Inflammatory macrophage treated with lipopolysaccharide for 4 hours (primary cell): ENCODE measurements at places on chromosomes 1 and 21.

GRCh38 chr1:51708911-51709760 is 92.2 kb downstream of the OSBPL9 start:
- no peak for DNase-seq

GRCh38 chr1:219507437-219507836 is 105.5 kb downstream of the ZC3H11B start:
- DNase-seq = no peak

- DNase-seq = no peak
Observed at GRCh38 chr1:154417338-154417608, 12.1 kb downstream of the IL6R start.

DNA sequence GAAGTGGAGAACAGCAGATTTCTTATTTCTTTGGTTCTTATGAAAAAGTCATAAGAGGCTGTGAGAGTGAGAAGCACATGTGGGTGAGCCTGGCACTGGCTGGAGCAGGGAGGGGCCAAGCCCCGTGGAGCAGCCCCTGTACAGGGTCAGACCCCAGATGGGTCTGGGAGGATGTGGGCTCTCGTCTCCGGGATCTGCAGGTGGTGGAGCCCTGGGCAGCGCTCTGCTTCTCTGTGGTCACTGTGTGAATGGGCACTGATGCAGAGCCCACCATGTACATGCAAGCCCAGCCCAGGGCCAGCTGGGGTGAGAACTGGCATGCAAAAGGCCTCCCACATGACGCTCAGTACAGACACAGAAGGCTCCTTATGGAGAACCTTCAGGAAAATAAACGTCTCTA is 67.6 kb downstream of the SIM2 start:
- no peak for DNase-seq

GRCh38 chr1:235766794-235767285 is 99.9 kb downstream of the LYST start:
- no peak for DNase-seq

DNA sequence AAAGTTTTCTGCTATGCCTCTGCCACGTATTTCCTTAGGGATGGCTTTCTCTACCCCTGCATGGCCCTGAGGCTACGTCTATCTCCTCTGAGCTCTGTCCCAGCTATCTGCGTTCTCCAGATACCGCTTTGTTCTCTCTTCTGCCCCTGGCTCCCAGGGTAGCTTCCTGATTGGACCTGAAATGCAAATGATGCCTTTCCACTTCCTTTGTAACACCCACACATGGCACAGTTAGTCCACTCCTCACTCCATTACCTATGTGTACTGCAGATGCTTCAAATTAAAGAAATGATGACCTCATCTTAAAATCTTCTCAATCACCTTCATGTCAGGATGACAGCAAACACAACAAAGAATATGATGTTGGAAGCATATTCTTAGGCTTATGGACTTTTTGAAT is 138.6 kb upstream of the POGK start:
- no peak for DNase-seq

DNA sequence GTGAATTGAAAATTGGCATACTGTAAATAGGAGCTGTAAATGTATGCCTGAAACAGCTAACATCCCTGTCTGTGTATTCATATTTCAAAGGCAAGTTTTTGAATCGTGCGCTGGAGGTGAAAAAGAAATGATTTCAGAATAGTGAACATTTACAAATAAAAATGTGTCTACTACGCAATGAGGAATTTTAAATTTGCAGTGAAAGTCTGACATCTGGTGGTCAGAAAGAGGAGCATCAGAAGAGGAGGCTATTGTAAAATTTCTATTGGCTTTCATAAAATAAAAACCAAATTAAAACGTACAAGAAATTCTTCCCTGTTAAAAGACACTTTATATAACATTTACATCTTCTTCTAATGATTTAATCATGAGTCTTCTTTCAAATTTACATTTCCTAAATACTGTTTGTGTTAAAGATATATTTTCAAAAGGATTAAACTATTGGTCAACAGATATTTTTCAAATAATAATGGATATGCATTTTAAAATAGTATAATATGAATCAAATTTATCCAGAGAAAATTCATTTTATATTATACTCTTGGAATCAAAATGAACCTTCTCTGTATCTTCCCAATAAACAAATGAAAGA is 113.7 kb upstream of the RRP15 start:
- DNase-seq = peak; percentile 41

GRCh38 chr21:42614811-42615351 is 38.5 kb upstream of the PDE9A start:
- DNase-seq = no peak

DNA sequence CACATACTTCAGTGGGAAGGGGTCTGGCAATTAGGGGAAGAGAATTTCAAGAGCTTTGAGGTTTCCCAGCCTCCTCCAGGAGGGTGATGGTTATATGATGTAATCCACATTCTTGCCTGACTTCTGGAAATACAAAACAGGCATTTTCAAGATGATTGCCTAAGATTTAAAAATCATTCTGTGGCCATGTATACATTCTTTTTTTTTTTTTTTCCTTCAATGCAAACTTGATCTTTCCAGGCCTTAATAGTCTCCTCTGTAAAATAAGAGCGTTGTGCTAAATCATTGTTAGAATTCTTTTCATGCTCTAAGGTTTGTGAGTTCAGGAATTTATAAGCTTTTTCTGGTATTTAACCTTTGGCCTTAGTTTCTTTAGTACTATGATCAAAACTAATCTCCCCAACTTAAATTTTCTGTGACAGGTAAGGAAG is 192.3 kb upstream of the HMCN1 start:
- DNase-seq = no peak

DNA sequence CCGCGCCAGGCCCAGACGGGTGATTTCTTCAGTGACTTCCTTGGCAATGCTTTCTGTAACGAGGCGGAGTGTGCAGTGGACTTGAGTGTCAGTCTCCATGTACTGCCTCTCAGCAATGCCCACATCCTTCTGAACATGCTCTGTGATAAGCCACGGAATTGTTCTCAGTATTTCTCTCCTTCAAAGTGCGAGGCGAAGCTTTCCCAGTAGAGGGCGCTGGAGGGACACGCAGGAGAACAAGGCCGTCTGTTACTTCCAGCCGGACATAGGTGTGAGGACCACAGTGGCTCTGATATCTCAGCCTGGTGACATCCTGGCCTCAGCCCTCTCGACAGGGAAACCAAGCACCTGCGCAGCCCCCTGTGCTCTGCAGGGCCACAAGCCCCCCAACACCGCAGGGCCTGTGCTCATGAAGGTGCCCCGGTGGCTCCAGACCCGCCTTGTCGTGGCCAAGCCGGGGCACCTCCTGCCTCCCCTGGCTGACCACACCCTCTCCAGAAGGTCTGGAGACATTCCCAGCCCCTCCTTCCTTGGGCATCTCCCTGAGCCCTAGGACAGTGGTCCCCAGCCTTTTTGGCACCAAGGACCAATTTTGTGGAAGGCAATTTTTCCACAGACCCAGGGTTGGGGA is 46.1 kb upstream of the BACE2 start:
- peak; percentile 67 for DNase-seq

DNA sequence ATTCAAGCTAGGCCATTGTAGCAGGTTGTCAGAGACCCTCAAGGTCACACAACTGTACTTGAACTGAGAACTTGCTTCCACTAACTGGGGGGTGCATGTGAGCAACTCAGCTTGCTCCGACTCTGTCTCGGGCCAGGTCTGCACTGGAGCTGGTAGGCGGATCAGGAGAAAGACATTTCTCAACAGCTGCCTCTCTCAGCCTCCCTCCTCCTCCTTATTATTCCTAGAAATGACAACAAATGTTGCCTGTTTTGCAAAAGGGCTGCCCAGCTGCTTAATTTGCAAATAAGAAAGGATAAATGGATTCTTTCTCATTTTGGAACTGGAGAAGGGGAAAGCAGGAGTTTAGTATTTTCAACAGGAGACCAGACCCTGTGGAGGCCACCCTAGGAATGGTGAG is 140.5 kb downstream of the RHOU start:
- DNase-seq = no peak

- no peak for DNase-seq
Observed at GRCh38 chr1:181804989-181805388, 256.5 kb downstream of the ZNF648 start.

- DNase-seq = no peak
Observed at GRCh38 chr1:53574621-53575020, 115.4 kb downstream of the DMRTB1 start.

DNA sequence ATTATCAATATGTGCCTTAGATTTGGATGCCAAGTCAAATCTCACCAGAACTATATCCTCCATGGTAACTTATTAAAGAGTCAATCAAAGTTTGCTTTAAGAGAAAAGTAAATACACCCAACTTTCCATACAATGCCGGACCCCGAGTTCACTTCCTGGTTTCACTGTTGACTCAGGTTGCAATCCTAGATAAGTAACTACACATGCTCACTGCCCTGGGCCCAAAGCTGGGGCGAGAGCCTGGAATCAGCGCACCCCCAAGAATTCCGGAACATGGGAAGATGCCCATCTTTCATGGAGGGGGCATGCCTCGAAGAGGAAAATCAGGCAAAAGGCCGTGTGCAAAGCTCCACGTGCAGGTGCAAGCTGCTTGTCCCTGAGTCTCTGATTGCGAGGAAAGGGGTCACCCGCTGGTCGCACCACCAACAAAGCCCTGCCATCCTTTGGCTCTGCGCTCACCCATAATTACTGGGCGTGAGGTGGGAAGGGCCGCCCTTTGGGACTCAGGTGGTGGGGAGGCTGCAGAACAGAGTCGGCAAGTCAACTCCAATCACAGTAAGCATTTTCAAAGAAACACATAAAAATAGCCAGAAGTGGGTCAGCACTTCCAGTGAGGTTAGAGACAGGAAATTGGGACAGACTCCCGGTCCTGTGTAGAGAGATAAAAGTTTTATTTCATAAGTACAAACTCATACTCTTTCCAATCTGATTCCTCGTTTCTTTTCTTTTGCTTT is 167.7 kb downstream of the TOMM20 start:
- DNase-seq = peak; percentile 64

GRCh38 chr1:55049914-55050278 is 10.5 kb downstream of the PCSK9 start:
- no peak for DNase-seq

- no peak for DNase-seq
Observed at GRCh38 chr1:47013293-47013692, 10.2 kb upstream of the CYP4X1 start.

- no peak for DNase-seq
Observed at GRCh38 chr1:12665511-12665910, 21.6 kb downstream of the AADACL4 start.

GRCh38 chr1:68497358-68497698 is 446 bp upstream of the DEPDC1 start:
- no peak for DNase-seq

GRCh38 chr1:54477153-54477561 is 70.9 kb upstream of the ACOT11 start:
- no peak for DNase-seq

DNA sequence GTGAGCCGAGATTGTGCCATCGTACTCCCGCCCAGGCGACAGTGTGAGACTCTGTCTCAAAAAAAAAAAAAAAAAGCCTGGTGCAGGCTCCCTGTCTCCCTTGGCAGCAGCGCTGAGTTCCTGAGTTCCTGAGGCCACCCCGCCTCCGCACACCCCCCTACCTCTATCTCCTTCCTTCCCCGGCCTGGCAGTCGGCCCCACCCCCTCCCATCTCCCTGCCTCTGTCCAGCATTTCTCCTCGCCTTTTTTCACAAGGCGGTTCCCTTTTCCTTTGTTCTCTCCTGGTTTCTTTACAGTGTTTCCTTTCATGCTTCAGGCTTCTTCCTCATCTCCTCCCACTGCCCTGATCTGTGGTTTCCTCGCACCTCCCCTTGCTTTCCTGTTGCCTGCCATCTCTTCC is 2.7 kb downstream of the RORC start:
- DNase-seq = peak; percentile 55

GRCh38 chr1:11541956-11542355 is 63.0 kb downstream of the DISP3 start:
- no peak for DNase-seq

- DNase-seq = peak; percentile 27
Observed at GRCh38 chr1:29237129-29237821, 953 bp downstream of the PTPRU start.

DNA sequence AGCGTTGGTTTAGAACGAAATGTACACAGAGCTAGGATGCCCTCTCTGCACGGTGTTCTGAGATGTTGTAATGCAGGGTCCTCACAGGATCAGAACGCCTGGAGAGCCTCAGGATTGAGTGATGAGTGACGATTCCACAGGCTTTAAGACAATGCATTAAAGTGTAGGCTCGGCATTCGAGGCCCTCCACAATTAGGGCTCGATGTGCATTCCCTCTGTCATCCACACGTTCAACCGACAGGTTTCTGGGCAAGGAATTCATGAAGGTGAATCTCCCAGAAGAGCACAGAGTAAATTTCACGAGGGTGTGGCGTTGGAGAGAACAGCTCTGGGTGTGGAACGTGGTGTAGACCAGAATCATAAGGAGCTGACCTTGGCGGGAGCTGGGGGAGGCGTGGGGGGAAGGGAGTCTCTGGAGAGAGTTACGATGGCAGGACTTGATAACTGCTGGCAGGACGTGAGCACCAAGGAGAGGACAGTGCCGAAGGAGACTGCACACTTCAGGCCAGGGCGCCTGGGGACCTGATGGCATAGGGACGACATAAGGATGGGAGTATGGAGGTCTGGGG is 51.0 kb upstream of the EFHD2 start:
- DNase-seq = no peak

DNA sequence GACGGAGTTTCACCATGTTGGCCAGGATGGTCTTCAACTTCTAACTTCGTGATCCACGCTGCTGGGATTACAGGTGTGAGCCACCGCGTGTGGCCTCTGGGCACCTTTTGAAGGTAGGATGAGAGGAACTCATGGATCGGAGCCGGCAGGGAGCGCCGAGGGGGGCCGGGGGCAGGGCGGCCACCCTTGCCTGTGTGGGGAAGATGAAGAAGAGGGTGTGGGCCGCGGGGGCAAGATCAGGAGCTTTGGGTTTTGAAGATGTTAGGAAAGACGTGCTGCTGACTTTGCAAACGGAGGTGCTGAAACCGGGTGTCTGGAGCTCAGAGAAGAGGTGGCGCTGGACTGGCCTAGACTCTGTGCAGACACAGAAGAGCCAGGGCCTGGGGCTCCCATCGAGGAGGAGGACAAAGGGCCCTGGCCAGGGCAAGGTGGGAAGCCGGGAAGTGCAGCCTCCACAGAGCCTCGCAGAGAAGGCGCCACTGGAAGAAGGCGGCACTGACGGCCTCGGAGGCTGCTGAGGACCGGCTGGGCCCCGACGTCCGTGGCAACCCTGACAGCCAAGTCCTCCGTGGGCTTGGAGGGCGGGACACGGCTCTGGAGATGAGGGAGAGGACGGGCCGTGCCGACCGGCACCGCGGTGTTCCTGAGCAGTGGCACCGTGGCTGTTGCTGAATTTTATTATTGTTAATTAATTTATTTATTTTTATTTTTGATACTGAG is 13.7 kb downstream of the RNF223 start:
- DNase-seq = no peak

GRCh38 chr21:38136201-38136600 is 120.6 kb upstream of the KCNJ15 start:
- no peak for DNase-seq

DNA sequence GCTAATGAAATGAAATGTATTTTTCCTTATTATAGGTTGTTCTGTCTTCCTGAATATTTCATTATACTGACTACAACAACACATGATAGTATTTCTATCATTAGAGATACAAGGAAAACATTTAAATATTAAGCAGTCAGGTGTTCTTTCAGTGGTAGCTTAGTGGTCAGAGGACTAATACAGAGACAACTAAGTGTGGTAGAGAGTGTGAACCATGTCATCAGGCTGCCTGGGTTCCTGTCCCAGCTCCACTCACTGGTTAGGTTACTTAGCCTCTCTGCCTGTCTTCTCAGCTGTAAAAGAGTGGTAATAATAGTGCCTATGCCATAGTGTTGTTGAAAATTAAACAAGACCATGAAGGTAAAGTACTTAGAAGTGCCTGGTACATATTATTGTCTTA is 3.9 kb downstream of the UAP1 start:
- DNase-seq = no peak

- DNase-seq = no peak
Observed at GRCh38 chr1:228268881-228269265, 61.0 kb downstream of the OBSCN start.
